ENCODE measurements at places on chromosomes 3 and 15.
A peak's percentile ranks its signal among the peaks of the same experiment; 100 is the strongest.

DNA sequence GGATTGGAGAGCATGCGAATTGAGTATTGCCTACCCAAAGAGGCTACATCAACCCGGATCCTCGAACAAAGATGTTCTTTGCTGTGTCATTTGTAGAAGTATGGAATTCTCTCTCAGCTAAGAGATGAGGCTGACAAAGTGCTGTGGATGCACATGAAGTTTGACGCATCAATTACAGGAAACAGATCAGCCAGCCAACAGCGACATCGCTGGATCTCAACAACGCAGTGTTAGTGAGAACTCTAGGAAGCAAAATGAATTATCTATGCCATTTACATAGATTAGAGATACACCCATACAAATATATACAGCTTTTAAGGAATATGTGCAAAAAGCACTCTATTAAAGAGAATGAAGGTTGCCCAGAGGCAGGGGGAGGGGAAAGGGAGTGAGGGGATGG, 160.6 kb upstream of the RGMA start:
- DNase-seq = no peak

- DNase-seq = peak; percentile 81
These were observed 61.4 kb downstream of the TUSC7 start for GRCh38 chr3:116770815-116771450.

- DNase-seq = no peak
These were observed 121.7 kb downstream of the ARNT2 start for GRCh38 chr15:80525853-80526252.

DNA sequence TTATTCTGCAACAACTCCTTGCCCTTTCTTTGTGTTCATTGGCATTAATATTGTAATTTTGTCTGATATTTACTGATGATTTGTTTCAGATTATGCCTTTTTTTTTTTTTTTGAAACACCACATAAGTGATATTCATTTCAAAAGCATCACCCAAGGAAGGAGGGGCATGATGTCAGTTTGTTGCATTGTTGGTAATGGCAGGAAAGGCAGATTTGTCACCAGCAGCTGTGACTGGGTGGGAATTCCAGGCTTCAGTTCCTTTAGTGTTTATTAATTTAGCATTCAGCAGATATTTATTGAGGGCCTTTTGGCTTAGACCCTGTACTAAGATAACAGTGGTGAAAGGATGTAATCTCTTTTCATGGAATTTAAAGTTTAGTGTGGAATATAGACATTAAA, 19.5 kb downstream of the SENP2 start:
- DNase-seq = no peak
